ENCODE measurements at places on chromosomes 12 and 14.

GRCh38 chr12:84816916-84817695, 95.5 kb downstream of the SLC6A15 start:
- no peak for DNase-seq

- peak; percentile 84 for DNase-seq
These were observed 106.4 kb downstream of the ARF6 start for GRCh38 chr14:49999146-49999761.

- DNase-seq = no peak
These were observed 13.1 kb downstream of the GPR68 start for GRCh38 chr14:91231446-91231845.

- DNase-seq = no peak
These were observed 129.6 kb downstream of the GRIN2B start for GRCh38 chr12:13851828-13852227.

DNA sequence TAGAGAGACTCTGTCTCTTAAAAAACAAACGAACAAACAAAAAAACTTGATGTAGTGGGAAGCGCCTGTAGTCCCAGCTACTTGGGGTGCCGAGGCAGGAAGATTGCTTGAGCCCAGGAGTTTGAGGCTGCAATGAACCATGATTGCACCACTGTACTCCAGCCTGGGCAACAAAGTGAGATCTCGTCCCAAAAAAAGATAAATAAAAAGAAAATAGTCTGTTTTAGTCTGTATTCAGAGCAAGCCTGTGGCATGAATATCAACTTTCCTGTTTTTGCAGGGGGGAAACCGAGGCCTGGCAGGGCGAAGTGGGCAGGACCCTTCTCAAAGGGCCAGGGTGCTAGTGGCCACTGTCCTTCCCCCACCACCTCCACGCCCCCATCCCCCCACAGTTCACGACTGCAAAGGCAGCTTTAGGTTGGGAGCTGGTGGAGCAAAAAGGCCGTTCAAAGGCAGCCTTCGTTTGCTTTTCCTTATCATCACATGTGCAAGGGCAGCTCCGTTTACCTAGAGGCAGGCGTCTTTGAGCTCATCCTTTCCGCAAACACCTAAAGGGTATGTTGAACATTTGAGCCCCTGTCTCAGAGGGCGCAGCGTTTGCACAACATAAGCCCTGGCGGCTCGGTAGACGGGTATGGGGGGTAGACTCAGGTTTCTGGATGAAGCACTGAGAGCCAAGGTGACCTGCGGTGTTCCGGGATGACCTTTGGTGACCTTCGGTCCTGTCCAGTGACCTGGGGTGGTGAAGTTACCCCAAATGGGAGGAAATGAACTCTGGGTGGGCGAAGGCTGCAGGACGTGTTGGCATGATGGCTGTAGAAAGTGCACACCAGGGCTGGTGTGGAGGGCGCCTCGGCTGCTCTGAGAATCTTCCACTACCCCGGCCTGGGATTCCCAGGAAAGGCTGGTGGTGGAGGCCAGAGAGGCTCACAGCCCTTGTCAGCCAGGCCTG, 8.7 kb upstream of the MEG3 start:
- no peak for DNase-seq

- DNase-seq = no peak
These were observed 242.4 kb downstream of the SLC15A4 start for GRCh38 chr12:128581321-128581761.

- peak; percentile 33 for DNase-seq
These were observed 17.7 kb upstream of the CCDC91 start for GRCh38 chr12:28172434-28173030.

- DNase-seq = no peak
These were observed 18.6 kb downstream of the HHIPL1 start for GRCh38 chr14:99663386-99664057.

DNA sequence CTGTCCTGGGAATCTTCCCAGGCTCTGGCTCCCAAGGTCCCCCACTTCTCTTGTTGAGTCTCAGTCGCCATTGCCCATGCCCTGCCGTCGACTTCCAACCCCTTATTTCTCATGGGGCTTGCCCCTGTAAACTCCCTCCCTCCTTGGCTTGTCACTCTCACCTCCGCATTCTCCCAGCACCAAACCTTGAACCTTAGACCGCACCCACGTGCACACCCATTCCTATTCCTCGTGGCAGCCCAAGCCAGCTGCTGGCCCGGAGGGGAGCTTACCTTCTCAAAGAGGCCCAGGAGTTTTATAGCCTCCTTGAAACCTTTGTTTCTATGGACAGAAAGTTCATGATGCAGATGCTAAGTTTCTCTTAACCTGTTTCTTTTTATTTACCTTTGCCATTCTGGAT, 4.6 kb downstream of the JDP2 start:
- peak; percentile 85 for DNase-seq

GRCh38 chr12:128743916-128744315, 79.8 kb downstream of the SLC15A4 start:
- DNase-seq = no peak

GRCh38 chr12:49461221-49461620, 77.6 kb upstream of the KCNH3 start:
- no peak for DNase-seq

- DNase-seq = no peak
These were observed 113.1 kb upstream of the RASSF8 start for GRCh38 chr12:25845415-25845814.
